ENCODE measurements at places on chromosomes 3 and 15.

DNA sequence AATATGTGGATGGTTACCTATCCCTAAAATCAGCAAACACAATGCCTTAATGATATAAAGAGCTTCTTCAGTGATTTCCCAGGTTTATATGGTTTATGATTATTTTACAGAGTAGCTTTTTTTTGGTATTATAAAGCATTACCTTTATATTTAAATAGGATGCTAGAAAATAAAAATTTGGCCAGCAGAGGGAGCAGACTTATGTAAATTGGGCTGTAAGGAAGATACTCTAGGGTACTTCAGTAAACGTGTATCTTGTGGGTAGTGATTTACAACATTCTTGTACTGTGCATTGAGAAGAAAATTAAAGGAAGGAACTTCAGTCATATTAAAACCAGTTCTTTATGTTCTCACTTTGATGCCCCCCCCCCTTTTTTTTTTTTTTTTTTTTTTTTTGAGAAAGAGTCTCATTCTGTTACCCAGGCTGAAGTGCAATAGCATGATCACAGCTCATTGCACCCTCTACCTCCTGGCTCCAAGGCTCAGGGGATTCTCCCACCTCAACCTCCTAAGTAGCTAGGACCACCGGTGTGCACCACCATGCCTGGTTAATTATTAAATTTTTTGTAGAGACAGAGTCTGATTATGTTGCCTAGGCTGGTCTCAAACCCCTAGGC is 167.9 kb downstream of the BBX start:
- DNase-seq: peak; percentile 79

- no peak for DNase-seq
Observed at GRCh38 chr3:112497897-112498548, 1.2 kb downstream of the BTLA start.

DNA sequence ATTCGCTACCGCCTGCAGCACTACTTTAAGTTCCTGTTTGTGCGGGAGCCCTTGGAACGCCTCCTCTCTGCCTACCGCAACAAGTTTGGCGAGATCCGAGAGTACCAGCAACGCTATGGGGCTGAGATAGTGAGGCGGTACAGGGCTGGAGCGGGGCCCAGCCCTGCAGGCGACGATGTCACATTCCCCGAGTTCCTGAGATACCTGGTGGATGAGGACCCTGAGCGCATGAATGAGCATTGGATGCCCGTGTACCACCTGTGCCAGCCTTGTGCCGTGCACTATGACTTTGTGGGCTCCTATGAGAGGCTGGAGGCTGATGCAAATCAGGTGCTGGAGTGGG is 995 bp downstream of the CHST14 start:
- DNase-seq: no peak

DNA sequence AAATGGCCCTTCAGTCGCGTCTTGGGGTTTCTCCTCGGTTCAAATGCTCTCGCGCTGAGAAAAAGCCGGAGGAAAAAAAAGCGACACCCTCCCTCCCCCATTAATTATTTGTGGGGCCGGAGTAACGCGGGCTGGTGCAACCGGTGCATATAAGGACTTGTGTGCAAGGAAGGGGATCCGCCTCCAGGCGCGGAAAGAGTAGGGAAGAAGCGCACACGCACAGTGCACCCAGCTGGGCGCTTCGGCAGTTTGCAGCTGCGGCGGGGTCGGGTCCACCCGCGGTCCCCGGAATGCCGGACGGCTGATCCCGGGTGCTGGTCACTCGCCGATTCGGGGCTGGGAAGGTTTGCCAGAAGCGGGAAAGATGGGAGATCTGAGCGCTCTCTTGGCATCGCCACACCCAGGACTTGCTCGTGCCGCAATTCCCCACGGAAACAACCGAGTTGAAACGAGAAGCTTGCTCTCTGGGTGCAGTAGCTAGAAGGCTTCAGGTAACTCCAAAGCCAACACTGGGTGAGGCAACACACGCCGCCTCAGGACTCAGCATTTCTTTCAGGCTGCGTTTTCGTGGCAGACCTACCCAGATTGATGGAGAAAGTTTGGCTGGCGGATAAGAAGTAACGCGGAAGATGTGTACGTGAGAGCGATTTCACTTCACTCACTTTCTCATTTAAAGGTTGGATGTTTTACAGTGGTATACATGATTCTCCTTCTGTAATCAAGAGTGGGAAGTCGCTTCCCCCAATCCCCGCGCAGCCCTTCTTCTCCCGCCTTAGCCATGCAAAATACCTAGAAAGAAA is 720 bp upstream of the TNIK start:
- peak; percentile 90 for DNase-seq

DNA sequence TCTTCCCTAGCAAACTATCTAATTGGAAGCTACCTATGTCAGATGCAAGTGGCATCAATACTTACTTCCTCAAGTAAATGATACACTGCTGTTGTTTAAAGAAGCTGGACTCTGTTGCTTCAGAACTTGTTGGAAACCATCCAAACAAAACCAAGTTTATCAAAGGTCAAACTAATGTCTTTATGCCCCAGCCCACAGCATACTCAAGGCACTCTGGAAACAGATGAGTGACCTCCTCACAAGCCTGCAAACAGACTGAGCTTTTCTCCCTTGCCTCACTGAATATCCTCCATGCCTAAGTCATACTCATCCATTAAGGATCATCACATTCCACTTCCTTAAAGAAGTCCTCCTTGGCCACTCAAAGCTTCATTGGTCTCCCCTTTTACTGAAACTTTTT is 107.4 kb upstream of the ACP3 start:
- DNase-seq: no peak

DNA sequence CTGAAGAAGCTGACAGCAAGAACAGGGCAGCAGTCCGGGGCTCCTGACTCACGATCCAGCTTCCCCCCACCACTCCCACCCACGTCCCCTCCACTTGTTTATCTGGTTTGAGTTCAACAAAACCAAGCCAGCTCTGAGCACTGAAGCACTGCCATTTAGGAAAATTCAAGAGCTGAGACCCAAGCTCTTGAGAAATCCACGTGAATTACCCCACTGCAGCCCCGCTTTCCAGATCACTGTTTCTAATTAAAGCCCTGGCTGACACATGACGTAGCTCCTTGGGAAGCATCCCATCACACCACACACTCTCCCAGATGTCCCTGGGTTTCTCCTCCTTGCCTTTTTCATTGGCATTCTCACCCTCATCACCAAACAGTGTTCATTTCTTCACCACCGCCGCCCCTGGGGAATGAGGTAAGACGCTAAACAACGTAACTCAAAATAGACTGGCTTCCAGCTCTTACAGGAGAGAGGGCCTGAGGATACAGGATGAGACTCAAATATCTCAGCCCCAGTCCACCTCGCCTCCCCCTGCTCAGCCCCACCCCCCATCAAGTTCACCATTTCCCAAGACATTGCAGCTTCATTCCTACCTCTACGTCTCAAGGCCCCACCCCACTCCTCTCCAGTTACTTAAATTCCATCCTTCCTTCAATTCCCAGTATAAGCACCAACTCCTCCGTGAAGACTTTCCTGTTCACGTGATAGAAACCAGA is 95.4 kb downstream of the SRGAP3 start:
- DNase-seq: no peak

- DNase-seq: no peak
Observed at GRCh38 chr3:100465892-100466777, 26.3 kb upstream of the TMEM45A start.

DNA sequence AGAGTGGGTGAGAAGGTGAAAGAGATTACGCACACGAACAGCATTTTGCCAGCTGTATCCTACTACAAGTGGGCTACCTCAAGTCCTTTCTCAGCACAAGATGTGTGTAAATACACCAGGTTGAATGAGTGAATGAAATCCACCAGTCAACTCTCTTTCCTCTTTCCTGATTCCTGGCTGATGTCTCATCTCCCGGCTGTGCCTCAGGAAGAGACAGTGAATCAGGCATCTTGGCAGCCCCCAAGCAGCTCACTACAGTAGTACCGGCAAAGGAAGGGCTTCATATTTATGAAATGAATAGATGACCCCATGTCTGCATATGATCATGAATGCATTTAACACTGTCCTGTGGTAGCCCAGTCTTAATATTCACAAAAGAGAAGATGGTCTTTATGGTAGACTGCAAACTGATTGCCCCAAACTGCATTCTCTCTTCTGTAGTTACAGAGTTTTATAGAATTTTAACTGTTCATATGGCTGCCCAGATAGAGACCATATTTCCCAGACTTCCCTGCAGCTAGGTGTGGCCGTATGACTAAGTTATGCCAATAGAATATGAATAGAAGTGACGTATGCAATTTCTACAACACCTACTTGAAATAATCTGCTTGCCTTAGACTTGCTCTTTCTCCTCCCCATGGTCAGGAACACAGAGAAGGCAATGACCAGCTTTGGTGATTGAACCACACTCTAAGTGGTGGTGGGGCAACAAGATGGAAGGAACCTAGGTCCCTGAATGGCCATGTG is 22.7 kb downstream of the MGLL start:
- no peak for DNase-seq

- no peak for DNase-seq
Observed at GRCh38 chr15:44530653-44531052, 6.3 kb upstream of the EIF3J start.

DNA sequence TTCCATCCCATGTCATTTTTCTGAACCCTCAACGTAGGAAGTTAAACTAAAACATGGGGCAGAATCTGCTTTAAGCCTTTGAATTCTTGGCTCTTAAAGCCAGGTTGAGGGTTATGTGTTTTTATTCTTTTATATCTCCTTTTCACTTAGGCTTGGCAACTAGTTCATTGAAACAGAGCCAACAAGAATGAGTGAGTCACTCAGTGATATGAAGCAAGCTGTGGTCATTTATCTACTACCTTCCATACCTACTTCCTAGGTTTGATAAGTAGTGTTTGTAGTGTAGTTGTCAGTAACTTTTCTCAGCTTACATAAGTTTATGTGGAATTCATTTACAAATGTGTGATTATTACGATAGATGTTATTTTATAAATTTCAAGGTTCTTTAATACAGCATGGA is 67.4 kb downstream of the SNRPN start:
- no peak for DNase-seq

DNA sequence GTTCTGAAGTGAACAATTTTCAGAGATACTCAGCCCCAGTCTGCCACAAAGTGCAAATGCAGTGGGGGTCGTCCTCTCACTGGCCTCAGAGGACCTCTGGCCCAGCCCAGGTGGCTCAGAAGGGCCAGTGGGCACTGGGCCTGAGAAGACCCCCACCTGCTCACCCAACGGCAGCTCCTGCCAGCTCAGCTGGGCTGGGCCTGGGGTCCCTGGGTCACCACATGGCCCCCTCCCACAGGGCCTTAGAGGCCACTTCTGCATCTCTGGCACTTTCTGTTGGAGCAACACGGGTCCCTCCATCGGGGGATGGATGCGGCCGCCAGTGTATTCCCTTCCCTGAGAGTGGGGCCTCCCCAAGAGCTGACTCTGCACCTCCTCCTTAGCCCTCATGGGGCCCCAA is 262.7 kb upstream of the KCNH8 start:
- no peak for DNase-seq

DNA sequence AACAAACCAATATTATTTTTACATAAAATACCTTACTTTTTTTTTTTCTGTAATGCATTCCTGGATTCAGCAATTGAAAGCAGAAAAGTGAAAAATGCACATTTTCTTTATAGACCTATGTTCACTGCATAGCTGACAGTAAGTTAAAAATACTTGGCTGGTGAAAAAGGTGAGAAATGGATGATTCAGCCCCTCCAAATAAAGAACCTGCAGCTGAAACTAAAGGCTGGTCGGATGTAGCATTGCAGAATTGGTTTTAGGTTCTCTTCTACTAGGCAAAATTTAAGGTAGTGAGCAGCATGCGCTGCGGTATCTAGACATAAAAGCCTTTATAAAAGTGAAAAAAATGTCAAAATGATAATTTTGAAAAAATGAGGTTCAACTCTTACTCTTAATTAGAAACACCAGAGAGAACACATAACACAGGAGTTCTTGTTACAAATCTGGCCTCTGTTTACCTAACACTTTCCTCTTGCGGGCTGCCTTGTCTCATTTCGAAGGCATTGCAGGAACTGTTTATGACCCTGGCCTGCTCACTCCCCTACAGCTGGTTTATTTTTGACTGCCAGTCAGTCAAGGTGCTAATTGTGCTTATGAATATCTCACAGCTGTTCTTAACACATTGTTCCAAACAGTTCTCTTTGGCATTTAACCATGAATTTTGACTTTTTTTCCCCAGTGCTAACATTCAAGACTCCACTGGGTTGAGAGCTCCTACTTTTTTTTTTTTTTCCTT is 455.4 kb upstream of the TBL1XR1 start:
- peak; percentile 37 for DNase-seq

GRCh38 chr3:37307321-37307720 is 132.9 kb upstream of the LRRFIP2 start:
- no peak for DNase-seq

DNA sequence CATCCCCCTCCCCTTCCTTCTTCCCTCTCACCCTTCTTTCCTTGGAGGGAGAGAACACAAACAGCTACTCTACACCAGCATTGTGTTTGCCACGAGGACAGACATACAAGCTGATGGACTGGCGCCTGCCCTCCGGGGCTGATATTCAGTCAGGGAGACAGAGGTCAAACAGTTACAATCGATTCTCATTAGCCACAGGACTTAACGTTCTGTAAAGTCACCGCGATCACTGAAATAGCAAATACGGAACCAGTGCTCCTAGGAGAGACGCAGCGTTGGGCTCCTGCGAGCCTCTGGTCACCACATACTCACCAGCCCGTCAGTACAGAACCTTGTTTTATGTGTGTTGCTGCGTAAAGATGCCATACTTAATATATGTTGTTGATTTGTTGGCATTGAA is 108.8 kb downstream of the LRRK1 start:
- DNase-seq: no peak

GRCh38 chr3:196111939-196112386 is 30.1 kb upstream of the TFRC start:
- no peak for DNase-seq

- no peak for DNase-seq
Observed at GRCh38 chr3:4052706-4053105, 250.5 kb upstream of the SETMAR start.

DNA sequence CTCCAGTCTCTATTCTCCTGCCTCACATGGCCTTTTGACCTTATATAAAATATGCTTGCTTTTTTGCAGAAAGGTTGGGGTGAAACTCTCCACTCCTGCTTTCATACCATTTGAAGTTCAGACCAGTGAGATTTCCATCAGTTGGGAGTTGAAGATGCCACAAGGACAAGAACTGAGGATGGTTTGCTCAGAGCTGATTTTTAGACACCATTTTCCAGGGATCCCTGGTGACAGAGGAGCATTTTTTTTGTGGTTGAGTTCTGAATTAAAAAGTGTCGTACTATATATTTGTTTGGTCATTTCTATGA is 8.8 kb upstream of the TM4SF1 start:
- no peak for DNase-seq

GRCh38 chr15:79218588-79219200 is 63.8 kb upstream of the ANKRD34C start:
- DNase-seq: peak; percentile 20

GRCh38 chr15:93382200-93382820 is 293.3 kb upstream of the RGMA start:
- DNase-seq: peak; percentile 75

DNA sequence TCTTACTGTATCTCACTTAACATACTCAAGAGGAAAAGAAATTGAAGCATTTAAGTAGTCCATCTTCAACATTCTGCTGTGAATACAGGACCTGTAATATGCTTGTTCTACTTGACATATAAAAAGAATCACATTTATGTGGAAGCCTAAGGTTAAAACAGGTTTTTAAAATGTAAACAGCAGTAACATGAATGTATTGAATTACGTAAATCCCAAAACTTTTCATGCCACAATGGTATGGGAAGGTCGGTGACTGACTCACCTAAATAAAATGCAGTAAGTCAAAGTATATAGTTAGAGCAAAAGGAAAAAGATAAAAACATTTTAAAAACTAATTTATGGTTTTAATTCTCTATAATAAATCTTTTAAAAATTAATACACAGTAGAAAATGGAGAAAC is 115.7 kb upstream of the TJP1 start:
- DNase-seq: no peak
